ENCODE measurements at places on chromosomes 1 and 21.

GRCh38 chr1:91450260-91450659 lies 45.6 kb upstream of the HFM1 start:
- no peak for DNase-seq

DNA sequence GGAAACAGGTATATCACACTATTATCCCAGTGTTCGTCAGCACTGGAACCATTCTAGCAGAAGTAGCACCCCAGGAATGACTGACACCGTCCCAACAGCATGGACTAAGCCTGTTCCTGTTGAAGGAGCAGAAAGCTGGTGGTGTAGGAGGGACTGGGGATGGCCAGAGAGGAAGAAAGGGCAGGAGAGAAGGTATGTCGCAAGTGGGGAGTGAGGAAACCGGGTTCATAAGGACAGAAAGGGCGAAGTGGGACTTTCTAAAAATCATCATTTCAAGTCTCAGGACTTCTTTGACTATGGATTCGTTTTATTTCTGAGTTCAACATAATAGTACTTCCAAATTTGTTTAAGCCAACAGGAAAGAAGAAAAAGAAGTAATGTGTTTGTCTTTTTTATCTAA lies 19.7 kb upstream of the MX1 start:
- DNase-seq, result no peak

DNA sequence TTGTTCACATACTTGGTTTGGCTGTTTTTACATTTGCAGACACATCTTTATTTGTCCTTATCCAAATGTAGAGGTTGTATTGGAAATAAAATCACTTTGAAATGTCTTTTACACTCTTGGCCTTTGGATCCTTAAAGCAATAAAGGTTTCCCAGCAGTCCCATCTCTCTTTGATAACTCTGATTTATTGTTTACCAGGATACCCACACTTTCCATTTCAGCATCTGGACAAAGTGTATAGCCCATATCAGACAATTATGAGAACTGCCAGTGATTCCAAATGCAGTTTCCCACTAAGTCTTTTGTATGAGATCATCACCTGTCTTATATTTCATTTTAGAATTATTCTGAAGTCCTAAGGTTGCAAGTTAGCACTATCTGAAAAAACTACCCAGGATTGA lies 114.7 kb downstream of the NEK7 start:
- no peak for DNase-seq

- DNase-seq, result no peak
Observed at GRCh38 chr1:31672986-31673385, 28.3 kb upstream of the PEF1 start.

DNA sequence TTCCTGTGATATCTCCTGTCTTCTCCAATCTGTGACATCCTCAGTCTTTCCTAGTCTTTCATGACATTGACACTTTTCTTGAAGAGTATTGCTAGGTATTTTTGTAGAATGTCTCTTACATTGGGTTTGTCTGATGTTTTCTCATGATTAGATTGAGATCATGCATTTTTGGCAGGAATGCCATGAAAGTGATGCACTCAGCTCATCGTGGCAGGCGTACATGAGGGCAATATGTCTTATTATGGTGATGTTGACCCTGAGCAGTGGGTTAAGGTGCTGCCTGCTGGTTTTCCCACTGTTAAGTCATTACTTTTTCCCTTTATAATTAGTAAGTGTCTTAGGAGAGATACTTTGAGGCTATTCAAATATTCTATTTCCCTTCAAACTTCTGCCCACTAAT lies 80.2 kb upstream of the SSX2IP start:
- no peak for DNase-seq

DNA sequence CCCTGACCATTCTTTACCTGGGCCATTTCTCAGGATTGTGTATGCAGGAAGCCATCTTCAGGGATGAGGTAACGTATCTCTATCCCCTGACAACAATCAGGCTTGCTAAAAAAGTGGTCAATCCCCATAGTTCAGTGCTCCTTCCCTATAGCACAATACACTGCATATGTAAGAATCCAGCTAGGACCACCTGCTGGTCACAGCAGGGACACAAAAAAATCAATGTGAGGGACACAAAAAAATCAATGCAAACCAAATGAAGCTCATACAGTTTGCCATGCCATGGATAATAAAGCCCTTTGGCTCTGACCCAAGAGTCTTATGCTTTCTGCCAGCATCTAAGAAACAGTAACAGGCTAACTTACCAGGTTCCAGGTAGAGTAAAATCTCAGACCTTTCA lies 16.3 kb downstream of the ACBD6 start:
- DNase-seq, result no peak

GRCh38 chr1:210747890-210748289 lies 386.1 kb downstream of the KCNH1 start:
- no peak for DNase-seq
